ENCODE measurements at places on chromosomes 6 and 20. TPM values are rescaled to one million over a fixed set of nuclear protein-coding genes. Genes with fewer than 3 reads are reported as not detected.

Gene SOX18
- 38.4 TPM for total RNA-seq

Gene HMGCLL1
- total RNA-seq = 2.2 TPM

Gene RIN2
- 54.5 TPM for total RNA-seq

Gene NFKBIE
- total RNA-seq = 2.4 TPM

Gene DUSP15
- 2.9 TPM for total RNA-seq

Gene VEGFA
- total RNA-seq = 242 TPM

Gene HTR1E
- total RNA-seq = not detected

Gene TAGAP
- total RNA-seq = 1.7 TPM

Gene PLN
- total RNA-seq = 2,685 TPM

Gene OLIG3
- not detected for total RNA-seq

Gene QRSL1
- total RNA-seq = 22.0 TPM

Gene MMP24
- total RNA-seq = 0.35 TPM

Gene GTSF1L
- not detected for total RNA-seq

Gene UNC93A
- not detected for total RNA-seq

Gene CD40
- total RNA-seq = 8.0 TPM

Gene PRICKLE4
- 3.3 TPM for total RNA-seq

Gene GLP1R
- 6.8 TPM for total RNA-seq

Gene SLC22A2
- total RNA-seq = not detected

Gene KCNK5
- 0.60 TPM for total RNA-seq

Gene WFDC2
- 0.95 TPM for total RNA-seq

Gene SIGLEC1
- total RNA-seq = 9.5 TPM

Gene SLC44A4
- total RNA-seq = not detected

Gene BANF2
- total RNA-seq = not detected

Gene HLA-DMB
- total RNA-seq = 8.8 TPM

Gene C6orf132
- total RNA-seq = 2.0 TPM

Gene NRSN1
- total RNA-seq = not detected

Gene KCNQ5
- total RNA-seq = not detected

Measured in Right ventricle myocardium inferior (tissue), 1 donor.